ENCODE measurements at places on chromosomes 5 and 9.

GRCh38 chr9:29730163-29730562 lies 2156.9 kb upstream of the C9orf72 start:
- DNase-seq = no peak

DNA sequence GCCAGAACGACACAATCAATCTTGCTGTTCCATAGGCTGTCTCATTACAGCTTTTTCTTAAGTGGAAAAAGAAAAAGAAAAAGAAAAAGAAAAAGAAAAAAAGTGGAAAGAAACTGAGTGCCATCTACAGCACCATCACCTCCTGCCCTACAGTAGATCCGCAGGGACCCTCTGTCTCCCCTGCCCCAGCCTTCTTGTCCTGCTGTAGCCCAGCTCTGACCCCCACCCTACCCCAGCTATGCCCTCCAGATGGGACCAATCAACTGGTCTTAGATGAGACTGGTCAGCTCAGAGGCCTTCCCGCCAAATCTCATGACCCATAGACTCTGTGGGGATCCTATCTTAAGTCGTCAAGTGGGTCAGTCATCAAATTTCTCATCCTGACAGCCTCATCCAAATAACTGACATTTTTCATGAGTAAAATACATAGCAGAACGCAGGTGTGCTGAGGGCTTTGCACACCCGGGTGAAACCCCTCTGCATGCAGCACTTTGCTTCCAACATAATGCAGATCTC lies 34.8 kb downstream of the TSPAN17 start:
- no peak for DNase-seq

DNA sequence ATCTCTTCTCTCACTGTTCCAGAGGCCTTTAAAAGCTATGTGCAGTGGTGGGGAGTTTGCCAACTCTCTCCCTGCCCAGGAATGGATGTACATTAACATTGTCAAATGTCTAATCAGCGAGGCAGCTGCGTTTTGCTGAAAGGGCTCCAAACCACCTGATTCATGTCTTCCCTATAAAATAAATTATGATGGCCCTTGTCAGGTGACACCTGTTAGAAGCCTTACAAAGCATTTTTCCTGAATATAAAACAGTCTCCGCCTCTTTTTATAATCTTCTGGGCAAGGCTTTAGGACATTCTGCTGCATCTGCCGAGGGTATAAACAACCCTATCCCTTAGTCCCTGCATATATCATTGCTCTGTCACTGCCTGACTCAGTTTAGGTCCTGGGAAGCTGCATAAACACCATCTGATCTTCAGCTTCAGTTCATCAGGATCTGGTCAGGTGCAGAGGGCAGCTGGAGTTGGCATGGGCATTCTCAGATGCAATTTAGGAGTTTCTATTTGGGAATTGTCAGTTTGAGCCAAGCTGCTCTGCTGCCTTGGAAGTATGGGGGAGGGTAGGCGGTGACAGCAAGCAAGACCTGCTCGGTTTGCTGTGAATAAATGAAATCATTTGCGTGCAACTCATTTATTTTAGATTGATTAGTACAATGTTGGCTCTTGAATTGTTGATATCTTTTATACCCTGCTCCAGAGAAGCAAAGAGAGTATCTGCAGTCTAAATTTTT lies 103.5 kb downstream of the ACER2 start:
- no peak for DNase-seq

DNA sequence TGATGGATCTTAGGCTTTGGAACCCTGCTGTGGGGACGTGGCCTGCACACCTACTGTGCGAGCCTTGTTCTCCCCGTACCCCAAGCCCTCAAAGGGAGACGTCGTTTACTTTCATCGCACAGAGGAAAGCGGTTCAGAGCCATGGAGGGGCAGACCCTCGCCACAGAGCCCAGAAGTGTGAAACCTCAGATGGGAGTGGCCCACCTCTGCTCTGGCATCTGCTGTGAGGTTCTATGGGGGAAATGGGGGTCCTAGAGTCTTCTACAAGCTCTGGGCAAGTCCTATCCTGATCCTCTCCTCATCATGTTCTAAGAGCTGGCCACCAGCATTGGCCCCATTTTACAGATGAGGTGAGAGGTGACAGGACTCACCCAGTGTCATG lies 3.7 kb upstream of the RNF44 start:
- DNase-seq = no peak

- DNase-seq = peak; percentile 27
These were observed 29.7 kb upstream of the SLC1A3 start for GRCh38 chr5:36576721-36577120.
